NCI-H2081 treated with DMSO at 0.1 percent for 48 hours (cell line): ENCODE measurements at places on chromosomes 5 and 9.

- DNase-seq = no peak
These were observed 3.3 kb upstream of the TMEM141 start for GRCh38 chr9:136787690-136788400.

- DNase-seq = no peak
These were observed 275.6 kb downstream of the SEC61B start for GRCh38 chr9:99497641-99498040.

DNA sequence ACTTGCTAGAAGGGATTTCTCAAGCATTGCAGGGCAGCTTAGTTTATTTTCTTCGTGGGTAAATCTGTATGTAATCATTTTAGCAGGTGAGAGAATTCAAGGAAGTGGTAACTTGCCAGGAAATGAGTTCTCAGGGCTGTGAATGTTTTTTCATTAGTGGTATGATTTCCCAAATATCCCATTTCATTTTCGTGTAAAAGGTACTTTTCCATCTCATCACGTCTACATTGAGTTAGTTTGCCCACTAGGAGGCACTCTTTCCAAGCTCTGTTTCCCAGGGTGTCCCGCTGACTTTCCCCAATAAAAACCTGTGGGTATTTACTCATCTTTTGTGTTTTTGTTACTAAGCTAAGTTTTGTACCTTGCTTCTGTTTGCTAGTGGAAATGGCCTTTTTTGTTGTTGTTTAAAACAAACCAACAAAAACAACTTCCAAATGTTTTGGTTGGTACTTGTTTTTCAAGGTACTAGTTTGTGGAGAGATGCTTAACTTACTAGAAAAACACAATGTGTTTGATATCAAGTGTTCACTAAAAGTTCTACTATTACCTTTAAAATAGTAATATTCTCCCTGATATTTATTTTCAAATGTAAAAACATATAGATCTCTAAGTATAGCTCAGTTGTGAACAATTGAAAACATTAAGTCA, 373.6 kb downstream of the ADGRV1 start:
- DNase-seq = no peak

DNA sequence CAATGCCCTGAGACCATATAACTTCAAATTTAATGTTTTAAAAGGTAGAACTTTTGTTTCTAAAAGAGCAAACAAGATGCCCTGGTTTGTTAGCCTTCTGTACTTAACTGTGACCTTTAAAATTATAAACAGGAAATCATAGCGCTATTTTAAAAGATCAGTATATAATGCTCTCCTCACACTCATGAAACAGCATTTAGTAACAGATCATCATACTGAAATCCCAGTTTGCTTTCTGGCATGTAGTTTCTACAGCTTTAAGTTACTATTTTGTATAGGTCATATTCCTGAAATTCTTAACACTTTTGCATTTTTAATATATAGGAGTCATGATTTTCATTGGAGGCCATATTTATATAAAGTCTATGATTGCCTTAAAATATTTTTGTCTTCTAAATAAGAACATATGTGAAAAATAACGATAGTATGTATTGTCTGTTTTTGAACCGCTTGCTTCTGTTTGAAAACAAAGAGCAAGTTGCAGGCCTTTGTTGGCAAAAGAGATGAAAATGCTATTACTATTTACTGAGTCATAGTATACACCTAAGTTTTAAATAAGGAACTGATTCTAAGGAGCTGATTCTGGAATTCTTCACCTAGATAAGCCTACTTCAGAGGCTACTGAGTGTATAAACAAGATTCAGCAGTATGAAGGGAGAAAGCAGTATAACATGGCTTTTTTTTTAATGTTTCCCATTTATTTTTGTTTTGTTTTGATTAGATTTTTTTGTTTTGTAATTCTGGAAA, 20.5 kb downstream of the SRFBP1 start:
- no peak for DNase-seq

- no peak for DNase-seq
These were observed 69.9 kb downstream of the TLE1 start for GRCh38 chr9:81619353-81620001.
